Activated CD4-positive, alpha-beta T cell treated with anti-CD3 and anti-CD28 coated beads, Interleukin-10, Interleukin-2, amounts not matched to agents 100 ng/mL and 50 ng/mL, durations not matched to agents 16 hours and 8 hours (primary cell): ENCODE measurements at places on chromosomes 3 and 15.

DNA sequence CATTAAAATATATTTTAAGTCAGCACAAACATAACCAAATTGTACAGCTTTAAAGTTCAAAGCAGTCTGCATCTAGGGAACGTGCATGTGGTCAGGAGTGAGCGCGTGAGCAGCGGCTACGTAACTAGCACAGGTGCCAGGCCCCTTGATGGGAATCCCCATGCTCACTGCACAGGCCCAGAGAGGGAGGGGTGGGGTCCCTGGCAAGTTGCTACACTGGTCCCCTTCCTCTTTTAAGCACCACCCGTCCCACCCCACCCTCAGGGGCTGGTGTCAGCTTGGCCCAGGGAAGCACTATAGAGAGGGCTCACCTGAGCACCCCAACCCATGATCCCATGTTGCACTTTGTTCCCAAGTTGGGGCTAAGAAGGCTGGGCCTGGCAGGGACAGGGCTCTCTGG, 835 bp upstream of the GMPPB start:
- no peak for DNase-seq

- DNase-seq: no peak
These were observed 534.6 kb downstream of the FOXP1 start for GRCh38 chr3:71048948-71049347.

DNA sequence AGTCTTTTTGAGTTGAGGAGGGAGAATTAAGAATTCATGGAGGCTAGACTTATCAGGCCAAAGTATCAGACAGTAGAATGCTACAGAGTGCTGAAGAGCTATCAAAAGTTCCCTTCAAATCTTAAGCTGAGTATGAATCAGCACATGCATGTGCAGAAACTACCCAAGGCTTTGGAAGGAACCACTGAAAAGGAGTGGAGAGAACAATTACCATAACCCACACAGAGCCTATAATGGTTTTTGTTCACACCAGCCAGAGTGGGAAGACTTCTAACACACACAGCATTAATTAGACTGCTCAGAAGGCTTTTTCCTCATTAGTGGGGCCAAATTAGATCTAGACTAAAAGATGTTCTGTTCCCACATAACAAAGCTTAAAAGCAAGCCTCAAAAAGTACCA, 83.7 kb upstream of the SLC6A11 start:
- no peak for DNase-seq

DNA sequence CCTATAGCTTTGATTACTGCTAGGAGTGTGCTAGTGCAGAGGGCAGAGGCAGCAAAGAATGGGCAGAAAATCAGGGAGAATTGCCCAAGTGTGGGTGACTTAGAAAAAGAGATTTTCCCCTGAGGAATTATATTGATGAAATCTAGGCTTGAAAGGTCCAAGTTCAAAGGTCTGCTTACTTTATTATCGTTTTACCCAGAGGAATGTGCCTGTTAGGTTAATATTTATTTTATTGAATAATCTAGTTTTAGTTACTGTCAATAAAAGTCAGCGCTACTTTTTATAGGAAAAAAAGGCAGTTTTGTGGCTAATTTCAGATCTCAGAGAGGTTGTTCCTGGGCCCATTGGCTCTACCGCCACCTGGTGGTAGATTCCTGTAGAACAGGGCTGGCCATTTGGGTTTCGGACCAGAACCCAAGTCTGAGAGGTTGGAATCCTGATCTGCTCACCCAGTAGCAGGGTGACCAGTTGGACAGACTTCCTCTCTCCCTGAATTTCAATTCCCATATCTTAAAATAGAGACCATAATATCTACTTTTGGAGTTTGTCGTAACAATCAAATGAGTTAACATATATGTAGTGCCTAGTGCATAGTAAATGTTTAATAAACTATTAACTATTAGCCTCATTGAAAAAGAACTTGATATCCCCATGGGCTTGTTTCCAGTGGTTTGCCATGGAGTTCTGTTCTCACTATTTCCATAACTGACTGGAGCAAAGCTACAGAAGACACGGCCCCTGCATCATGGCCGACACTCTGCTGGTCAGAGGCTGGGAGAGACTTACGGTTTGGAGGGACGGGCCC, 62.7 kb upstream of the ZNF148 start:
- peak; percentile 68 for DNase-seq

GRCh38 chr15:93040288-93041158, 48.5 kb downstream of the RGMA start:
- DNase-seq: no peak

DNA sequence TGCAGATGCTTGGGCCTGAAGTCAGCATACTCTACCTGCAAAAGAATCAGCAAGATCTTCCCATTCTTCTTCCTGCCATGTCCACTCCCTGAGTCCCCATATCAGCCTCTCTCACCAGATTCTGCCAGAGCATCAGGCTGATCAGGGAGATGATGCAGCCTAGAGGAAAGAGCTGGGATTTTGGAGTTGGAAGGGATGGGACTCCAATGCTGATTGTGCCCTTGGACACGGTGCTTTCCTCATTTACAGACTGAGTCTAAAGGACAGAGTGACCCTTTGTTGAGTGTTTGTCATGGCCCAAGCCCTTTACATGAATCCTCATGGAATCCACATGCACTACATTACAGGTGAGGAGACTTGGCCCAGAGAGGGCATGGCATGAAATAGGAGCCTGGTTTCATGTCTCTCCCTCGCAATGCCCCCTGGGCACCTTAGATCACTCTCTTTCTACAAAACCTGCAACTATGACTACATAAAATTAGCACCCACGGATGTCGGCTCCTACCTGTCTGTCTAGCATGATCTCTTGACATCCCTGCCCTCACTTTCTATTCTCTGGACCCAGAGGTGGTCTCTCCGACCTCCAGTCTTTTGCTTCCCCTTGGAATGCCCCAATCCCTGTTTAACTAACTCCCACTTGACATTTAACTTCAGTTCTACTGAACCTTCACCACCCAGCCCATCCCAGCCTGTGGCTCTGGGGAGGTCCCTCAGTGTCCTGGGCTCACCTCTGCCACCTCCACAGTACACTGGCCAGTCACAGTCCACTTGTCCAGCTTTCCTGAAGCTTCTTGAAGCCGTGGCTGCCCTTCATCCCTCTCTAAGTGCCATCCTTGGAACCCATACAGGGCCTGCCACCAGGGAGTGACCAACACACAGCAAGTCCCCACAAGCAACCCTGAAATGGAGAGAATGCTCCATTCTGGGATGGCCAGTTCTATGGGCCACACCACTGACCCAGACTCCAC, 173.5 kb downstream of the ABHD5 start:
- no peak for DNase-seq

- DNase-seq: no peak
These were observed 48.2 kb downstream of the C3orf85 start for GRCh38 chr3:109184726-109185125.
